Stimulated activated CD8-positive, alpha-beta memory T cell treated with anti-CD3 and anti-CD28 coated beads, Interleukin-15, amount 100 ng/mL, for 24 hours (primary cell): ENCODE measurements at places on chromosomes 2 and 18.

GRCh38 chr2:241867776-241868420 is 1.6 kb upstream of the RTP5 start:
- no peak for DNase-seq

GRCh38 chr18:64799376-64799775 is 650.5 kb upstream of the LINC00305 start:
- no peak for DNase-seq

DNA sequence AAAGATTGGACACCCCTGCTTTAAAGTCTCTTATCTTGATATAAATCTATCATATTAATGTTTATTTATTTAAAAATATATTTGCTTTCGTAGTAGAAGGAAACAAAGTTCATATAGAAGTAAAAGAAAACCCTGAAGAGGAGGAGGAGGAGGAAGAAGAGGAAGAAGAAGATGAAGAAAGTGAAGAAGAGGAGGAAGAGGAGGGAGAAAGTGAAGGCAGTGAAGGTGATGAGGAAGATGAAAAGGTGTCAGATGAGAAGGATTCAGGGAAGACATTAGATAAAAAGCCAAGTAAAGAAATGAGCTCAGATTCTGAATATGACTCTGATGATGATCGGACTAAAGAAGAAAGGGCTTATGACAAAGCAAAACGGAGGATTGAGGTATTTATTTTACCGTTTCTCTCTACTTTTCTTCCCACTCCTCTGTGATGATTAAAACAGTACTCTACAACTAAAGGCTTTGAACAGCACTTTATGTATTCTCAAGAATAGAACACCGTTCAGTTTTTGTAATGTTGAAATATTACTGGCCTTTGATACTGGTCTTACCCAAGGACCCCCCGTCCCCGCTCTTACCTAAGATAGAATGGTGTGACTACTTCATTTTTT is 39.2 kb downstream of the EIF5B start:
- no peak for DNase-seq

DNA sequence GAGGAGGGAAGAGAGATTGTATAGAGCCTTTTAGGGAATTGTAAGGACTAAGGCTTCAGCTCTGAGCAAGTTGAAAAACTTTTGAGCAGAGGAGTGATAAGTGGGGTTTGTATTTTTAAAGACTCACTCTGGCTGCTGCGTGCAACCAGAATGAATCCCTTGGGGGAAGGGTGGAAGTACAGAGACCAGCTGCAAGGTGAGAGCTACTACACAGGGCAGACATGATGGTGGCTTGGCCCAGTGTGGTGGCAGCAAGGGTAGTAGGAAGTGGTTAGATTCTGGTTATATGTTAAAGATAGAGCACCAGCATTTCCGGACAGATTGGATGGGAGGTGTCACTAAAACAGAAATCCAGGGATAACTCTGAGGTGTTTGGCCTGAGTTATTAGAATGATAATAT is 10.1 kb upstream of the SESTD1 start:
- no peak for DNase-seq

DNA sequence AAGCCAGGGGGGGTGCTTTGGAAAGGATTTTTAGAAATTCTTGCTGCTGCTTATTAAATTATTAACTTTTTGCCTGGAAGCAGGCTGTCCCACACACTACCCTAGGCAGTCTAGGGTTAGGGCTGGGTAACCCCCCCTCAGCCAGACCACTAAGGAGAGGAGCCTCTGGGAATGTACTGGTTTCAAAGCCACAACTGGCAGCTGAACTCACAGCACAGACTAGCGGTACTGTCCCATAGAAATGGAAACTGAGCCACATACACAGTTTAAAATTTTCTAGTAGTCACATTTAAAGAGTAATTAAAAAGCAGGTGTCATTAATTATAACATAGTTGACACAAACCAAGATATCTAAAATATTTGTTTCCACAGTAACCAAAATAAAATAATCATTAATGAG is 50.1 kb downstream of the SPRED2 start:
- DNase-seq: no peak

DNA sequence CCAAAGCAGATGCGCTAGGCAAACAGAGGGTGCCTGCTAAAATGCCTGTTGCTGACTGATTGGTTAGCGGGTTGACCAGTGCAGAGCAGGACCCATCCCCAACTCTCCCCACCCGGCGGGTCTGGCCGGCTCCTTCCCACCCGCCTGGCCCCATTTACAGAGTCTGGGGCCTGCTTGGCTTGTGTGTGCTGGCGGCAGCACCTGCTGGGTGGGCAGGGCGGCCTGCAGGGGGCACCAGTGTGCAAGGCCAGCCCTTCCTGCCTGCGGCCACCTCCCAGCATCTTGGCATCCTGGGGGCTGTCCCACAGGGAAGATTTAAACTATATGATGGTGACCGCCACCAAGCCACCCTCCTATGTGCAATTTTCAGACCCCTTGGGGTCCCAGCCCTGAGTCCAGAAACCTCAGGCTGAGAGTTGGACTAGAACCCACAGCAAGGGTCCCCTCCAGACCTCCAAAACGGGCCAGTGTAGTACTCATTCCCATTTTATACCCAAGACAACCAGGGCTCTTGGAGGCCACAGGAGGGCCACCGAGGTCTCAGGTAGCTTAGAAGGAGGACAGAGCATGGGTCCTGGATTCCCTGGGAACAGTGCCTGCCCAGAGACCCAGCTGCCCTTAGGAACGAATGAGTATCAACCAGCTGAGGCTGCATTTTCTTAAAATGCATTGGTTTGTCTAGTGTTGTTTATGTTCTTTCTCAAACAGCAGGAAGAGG is 173.6 kb downstream of the SMAD7 start:
- peak; percentile 50 for DNase-seq

DNA sequence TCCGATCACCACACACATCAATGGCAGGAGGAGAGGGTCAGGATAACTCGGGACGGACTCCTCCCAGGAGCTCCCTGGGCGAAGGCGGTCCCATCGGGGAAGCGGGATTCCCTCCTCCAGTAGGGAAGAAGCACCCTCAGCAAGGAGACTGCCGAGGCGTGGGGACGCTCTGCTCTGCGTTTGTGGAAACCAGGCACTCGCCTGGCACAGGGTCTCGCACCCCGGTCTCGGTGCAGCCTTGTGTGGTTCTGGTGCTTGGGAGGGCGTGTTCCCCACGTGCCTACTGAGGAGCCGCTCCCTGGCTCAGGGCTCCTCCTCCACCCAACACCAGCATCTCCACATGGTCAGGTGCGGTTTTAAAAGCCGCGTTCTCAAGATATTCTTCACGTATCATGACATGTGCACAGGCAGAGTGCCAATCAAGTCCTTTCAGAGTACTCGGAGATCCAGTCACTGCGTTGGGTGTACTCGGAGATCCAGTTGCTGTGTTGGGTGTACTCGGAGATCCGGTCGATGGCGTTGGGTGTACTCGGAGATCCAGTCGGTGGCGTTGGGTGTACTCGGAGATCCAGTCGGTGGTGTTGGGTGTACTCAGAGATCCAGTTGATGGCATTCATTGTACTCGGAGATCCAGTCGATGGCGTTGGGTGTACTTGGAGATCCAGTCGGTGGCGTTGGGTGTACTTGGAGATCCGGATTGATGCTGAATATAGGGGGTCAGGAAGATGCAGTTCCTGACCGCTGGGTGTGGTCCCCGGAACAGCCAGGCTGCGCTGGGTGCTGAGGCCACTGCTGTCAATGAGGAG is 117.5 kb downstream of the RTP5 start:
- no peak for DNase-seq

GRCh38 chr2:162301151-162301804 is 17.2 kb downstream of the IFIH1 start:
- DNase-seq: no peak

DNA sequence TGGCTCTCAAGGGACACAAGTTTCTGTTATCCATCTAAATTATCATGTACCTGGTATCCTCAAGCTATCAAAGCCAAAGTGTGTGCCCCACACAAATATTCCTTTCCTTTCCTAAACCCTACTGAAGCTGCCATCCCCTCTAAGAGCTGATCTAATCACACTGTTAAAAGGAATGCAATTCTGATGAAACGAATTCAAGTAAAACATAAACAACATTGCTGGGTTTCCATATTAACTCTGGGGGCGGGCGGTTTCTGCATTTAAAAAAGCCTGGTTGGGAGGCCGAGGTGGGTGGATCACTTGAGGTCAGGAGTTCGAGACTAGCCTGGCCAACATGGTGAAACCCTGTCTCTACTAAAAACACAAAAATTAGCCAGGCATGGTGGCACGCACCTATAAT is 41.9 kb upstream of the PCBP1 start:
- no peak for DNase-seq

GRCh38 chr18:31659576-31660177 is 24.7 kb downstream of the B4GALT6 start:
- no peak for DNase-seq

DNA sequence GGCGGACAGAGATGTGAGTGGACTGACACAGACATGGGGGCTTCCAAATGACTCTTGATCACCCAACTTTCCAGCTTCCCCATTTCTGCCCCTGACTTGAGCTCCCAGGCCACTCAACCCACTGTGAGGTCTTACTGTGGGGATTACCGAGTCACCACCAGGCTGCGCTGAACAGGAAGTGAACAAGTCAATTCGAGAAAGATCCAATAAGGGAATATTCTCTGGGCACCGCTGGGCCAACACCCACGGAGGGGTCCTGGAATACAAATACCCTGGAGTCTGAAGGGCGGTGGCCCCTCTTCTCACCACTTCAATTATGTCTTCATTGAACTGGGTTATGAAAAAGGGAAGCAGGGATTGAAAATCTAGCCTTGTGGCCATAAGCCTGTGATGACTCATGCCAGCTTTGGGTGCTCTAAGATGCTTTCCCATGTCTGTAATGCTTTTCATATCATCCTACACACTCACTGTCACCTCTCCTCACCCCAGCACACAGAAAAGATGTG is 37.7 kb downstream of the BCL11A start:
- no peak for DNase-seq

DNA sequence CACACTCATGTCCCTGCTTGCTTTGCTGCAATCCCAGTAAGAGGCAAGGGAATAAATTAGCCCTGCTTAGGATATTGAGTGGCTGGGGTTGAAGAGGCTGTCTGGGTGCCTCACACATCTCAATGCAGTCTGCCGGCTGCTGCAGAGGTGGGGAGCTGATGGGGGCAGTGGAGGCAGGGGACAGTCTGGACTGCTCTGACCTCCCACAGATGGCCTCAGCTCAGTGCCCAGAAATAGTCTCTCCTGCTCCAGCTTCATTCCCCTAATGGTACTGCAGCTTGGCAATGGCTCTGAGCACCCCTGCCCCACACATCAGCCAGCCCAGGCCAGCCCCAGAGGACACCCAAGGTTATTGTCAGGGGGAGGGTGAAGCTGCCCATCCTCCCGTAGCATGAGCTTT is 21.5 kb upstream of the TNS1 start:
- DNase-seq: no peak

GRCh38 chr2:39283561-39283960 is 39.8 kb upstream of the CDKL4 start:
- DNase-seq: no peak

- no peak for DNase-seq
These were observed 41.5 kb downstream of the NCKAP5 start for GRCh38 chr2:133526530-133527300.

DNA sequence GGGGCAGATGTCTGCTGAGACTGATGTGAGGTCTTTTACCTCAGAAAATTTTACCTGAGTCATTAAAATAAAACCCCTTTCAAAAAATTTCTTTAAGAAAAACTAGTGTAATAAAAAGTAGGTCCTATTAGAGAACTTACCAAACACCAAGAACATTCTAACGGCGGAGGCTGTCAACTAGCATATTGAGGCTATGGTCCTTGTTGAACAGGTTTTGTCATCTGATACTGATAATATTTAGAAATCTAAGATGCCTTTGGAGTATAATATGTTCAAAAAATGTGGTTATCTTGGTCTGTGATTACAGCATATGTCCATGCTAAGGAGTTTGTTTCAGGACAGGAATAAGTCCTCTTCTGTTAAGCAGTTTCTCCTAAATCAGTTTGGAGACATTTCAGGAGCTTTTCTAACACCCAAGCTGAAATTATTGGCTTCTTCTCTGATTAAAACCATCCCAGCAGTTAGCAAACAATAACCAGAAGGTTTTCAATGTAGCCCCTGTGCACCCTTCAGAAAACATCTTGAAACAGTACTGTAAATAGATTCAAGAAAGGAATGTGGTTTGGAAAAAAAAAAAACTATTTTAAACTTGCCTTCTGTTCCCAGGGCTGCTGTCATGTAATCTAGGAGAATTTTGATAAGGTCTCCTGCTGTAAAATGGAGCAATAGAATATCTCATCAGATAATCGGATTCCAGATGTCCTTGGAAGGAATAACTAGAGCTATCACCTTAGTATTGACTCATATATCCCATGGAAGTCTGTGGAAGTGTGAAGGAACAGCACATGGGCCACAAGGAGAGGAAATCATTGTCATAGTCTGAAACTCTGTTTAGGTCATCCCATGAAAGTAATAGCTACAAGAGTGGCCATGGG is 58.7 kb upstream of the B3GNT2 start:
- DNase-seq: no peak

DNA sequence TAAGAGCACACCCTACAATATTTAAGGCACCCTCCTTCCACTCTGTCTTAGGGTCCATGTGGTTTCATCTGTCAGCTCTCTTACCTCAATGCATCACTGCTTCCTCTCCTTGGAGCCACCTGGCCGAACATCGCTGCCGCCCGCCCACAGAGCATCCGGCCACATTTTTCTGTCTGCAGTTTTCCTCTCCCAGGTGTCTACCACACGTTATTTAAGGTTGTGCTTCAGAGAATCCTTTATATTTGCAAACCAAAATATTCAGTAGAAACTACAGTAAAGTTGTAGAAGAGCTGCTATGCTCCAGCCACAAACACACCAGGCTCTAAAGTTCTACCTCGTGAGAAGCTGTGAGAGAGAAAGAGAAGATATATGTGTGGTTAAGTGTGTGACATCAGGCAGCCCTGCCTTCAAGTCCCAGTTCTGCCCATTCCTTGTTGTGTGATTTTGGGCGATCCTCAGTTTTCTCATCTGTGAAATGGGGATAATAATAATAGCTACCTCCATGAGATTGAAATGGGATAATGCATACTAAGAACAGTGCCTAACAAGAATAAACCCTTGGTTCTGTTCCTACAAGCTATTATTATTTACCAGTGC is 4.9 kb upstream of the STK17B start:
- DNase-seq: no peak

- DNase-seq: no peak
These were observed 27.9 kb downstream of the XDH start for GRCh38 chr2:31386648-31387047.

DNA sequence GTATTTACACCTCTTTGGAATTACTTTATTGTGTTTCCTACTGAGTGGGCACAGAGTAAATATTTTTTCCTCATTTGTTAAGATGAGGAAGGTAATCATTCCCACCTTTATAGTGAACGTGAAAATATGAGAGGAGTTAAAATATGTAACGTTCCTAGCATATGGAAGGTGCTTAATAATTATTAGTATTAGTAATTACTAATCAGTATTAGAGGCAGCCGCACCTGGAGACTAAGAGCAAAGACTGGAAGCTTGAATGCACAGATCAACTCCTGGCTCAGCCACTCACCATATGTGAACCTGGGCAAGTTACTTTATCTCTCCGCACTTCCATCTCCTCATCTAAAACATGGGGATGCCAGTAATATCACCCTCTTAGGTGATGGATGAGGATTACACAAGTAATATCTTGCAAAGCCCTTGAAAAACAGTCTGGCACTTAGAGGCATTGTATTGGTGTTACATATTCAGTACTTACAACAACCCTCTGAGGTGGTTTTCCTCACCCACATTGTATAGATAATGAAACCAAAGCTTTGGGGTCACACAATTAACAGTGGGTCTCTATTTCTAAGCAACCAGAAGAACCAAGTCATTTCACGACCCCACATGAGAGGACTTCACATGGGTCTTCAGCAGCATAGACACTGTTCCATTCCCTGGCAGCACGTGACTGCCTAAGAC is 100.3 kb upstream of the KCTD1 start:
- DNase-seq: no peak

GRCh38 chr18:10536280-10536679 is 10.5 kb downstream of the NAPG start:
- DNase-seq: no peak
